Muscle of leg (tissue), 16 donors: ENCODE measurements at places on chromosomes 1 and 21.
A peak's percentile ranks its signal among the peaks of the same experiment; 100 is the strongest.

GRCh38 chr1:5125208-5125607, 470.8 kb downstream of the AJAP1 start:
- DNase-seq = no peak

DNA sequence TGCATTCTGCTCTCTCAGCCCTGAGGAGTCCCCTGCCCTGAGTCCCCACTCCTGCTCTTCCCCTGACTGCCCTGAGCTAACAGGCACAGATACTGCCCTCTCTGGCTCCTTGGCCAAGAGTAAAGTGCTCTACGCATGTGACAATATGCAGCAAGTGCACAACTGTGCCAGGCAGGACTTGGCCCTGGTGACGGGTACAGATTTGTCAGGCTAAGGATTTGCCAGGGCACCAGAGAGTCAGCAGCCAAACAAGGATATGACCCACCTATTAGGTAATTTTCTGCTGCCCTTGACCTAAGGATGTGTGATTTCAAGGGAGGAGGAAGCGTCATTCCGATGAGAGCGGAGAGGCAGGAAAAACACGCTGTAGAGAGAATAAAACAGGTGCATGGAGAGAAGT, 339.0 kb downstream of the PTPRU start:
- no peak for DNase-seq

GRCh38 chr21:36478207-36478701, 1.7 kb downstream of the CLDN14 start:
- no peak for DNase-seq

DNA sequence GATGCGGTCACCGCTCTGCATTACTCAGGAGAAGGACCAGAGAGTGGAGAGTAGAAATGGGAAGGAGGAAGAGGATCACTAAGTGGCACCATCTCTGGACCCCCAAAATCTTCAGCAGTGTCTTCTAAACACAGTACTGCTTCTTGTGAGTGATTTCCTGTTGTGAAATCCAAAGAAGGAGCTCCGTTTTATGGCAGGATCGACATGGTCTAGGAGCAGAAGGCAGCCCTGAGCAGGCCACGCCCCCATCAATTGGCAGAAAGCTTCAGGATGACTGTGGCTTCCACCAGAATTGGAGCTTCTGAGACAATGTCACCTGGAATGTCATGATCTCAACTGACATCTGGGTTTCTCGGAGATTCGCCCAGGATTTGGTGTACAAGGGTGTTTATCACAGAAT, 171.5 kb downstream of the ADSS2 start:
- DNase-seq = no peak

DNA sequence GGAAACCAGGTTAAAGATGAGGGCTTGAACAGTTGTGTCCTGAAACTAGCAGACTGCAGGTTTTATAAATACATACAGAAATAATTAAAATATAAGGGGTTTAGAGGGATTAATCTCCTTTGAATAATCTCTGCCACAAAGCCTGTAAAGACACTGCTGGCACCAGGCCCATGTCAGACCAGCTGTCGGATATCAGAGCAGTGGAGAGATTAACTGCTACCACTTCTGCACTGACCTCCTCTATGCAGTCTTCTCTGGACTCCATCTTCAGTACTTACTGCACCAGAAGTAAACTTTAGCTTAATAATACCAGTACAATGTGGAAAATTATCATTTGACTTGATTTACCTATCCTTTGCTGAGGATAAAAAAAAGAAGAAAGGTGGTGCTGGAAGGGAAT, 128.6 kb downstream of the LHX4 start:
- peak; percentile 75 for DNase-seq

DNA sequence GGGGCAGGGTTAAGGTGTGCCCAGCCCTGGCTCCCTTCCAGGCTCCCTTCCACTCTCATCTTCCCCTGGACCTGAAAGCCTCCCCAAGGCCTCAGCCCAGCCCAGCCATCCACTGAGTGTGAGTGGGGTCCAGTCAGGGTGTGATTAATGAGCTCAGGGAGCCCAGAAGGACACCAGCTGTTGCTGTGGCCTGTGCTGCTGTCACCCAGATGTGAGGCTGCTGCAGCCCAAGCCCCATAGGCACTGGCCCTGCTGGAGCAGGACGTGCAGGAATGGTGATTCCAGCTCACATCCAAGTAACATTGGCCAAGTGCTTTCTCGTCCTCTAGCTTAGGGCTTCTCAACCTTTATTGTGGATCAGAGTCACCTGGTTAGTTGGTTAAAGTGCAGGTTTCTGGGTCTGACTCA, 77.6 kb downstream of the EPHB2 start:
- DNase-seq = peak; percentile 75

- DNase-seq = no peak
Observed at GRCh38 chr1:156494309-156494895, 6.2 kb downstream of the MEF2D start.

- DNase-seq = no peak
Observed at GRCh38 chr1:240820816-240821215, 208.9 kb upstream of the GREM2 start.

- no peak for DNase-seq
Observed at GRCh38 chr1:167425482-167425881, 92.8 kb downstream of the CD247 start.

GRCh38 chr1:119920104-119920968, 24.0 kb upstream of the ADAM30 start:
- DNase-seq = no peak

DNA sequence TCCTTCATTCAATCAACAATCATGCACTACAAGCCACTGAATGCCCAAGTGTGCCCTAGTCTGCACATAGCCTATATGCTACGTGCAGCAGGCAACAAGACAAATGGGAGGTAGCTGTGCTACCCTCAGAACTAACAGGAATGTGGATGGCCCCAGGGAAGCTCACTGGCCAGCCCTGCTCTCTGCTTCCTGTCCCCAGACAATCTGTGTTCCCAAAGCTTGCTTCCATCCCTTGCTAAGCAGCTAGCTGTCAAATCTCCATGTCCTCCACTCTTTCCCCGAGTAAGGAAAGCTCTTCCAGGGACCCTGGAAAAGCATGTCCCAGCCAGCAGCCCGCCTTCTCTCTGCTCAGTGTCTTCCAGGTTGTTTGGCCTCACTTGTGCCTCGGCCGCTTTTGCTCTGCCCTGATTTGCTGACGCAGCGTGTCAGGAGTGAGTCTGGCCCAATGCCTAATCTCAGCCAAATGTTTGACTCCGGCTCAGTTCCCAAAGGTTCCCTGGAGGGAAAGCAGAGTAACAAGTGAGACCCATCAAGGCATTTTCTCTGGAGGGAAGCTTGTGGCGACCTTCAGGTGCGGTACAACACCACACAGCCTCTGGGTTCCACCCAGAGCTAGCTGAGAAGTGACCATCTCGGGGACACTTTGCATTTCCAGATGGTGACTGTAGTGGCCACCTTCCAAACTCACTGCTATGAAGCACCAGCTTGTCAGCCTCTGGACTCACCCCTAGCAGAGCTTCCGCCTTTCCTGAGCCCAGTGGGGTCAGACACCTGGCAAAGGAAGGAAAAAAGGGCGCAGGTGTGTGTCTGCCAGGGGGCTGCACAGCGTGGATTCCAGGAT, 243.4 kb downstream of the RHOU start:
- peak; percentile 88 for DNase-seq

GRCh38 chr1:3155056-3155925, 86.3 kb downstream of the PRDM16 start:
- DNase-seq = peak; percentile 24

- no peak for DNase-seq
Observed at GRCh38 chr1:47511825-47512224, 74.0 kb downstream of the FOXD2 start.

- peak; percentile 70 for DNase-seq
Observed at GRCh38 chr1:87588495-87588894, 259.8 kb downstream of the LMO4 start.

GRCh38 chr1:43073490-43074230, 98.4 kb downstream of the EBNA1BP2 start:
- DNase-seq = peak; percentile 87
